Stimulated activated naive CD8-positive, alpha-beta T cell treated with anti-CD3 and anti-CD28 coated beads, Interleukin-15, amount 100 ng/mL, for 72 hours (primary cell): ENCODE measurements at places on chromosomes 2 and 18.

DNA sequence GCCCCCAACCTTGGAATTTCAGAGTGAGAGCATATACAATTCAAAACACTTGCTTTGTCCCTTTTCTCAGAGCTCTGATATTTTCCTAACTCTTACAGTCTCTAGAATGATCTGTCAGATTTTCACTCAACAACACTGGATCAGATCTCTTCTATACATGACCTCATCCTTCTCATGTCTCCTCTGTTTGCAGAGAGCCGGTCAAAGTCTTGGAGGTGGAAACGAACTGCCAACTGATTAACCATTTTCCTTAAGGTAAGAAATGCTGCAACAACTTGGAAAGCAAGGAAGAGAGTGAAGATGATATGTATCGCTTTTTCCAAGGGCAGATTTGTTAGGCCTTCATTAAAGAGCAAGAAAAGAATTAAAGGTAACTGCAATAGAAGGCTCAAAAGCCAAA lies 4.9 kb downstream of the TMEM17 start:
- DNase-seq: no peak

DNA sequence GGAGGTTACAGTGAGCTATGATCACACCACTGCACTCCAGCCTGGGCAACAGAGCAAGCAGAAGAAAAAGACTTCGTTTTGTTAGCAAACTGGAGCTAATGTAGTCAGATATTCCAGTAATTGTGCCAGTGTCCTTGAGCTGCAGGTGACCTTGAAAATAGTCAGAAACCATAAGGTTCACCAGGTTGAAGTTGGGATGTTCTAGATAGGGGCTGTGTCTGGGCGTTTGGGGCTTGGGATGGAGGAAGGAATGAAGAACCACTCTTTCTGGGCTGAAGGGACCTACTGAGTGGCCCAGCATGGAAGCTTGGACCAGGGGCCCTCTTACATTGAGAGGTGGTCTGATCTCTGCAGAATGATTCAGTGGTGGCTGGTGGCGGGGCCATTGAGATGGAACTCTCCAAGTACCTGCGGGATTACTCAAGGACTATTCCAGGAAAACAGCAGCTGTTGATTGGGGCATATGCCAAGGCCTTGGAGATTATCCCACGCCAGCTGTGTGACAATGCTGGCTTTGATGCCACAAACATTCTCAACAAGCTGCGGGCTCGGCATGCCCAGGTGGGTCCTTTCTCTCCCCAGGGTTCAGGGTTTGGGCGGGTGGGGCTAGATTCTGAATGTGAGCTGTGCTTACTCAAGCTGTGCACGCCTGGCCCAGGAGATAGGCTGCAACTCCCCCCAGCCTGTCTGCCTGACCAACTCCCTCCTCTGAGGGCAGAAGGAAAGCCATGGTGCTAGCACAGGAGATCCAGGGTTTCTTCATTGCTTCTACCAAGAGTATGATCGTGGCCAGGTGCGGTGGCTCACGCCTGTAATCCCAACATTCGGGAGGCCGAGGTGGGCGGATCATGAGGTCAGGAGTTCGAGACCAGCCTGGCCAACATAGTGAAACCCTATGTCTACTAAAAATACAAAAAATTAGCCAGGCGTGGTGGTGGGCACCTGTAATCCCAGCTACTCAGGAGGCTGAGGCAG lies 17.1 kb downstream of the CCT7 start:
- no peak for DNase-seq

DNA sequence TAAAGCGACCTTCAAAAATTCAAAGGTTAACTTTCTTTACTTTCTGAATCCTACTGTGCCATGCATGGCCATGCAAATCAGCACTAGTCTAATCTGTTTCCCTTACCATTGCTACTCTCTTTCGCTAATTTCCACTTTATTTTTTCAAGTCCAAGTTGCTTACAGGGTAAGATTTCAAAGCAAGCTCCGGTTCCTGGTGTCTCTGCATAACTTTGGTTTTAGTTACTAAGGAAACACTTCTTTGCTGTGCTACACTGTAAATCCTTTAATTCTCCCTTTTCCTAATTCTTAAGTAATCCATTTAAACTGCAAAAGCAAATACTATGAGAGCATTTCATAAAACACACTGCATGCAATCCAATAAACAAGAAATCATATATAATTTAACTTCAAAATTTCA lies 383.5 kb upstream of the LYPD1 start:
- DNase-seq: no peak

- DNase-seq: no peak
These were observed 343.5 kb upstream of the NT5C1B start for GRCh38 chr2:18932853-18933252.

DNA sequence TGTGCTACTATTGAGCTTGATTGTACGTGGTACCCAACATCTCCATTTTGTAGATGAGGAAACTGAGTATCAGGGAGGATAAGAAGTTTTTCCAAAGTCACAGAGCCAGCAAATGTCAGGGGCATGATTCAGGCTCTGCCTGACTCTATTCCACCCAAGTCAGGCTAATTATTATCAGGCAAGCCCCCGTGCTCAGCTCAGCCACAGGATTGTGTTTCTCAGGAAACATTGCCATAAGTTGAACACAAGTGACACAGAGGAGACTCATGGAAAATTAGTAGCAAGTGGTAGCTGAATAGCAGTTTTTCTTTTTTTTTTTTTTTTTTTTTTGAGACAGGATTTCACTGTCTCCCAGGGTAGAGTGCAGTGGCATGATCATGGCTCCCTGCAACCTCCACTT lies 260.5 kb downstream of the C1D start:
- DNase-seq: no peak

DNA sequence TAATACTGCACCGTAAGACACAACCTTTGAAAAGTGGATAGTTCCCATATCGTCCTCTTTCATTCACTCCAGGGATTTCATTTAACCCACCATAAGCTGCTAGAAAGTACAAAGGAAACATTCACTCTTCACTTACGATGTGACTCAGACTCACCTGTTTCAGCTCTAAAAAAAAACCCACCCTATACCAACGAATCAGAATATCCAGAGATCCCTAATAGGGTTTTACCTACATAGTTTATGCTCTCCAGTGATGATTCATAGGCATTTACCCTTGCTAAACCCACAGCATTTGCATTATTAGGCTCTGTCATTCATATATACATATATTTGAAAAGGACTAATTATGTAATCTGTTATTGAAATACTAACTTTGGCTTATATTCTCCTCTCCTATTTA lies 60.2 kb downstream of the PRPF40A start:
- DNase-seq: no peak

DNA sequence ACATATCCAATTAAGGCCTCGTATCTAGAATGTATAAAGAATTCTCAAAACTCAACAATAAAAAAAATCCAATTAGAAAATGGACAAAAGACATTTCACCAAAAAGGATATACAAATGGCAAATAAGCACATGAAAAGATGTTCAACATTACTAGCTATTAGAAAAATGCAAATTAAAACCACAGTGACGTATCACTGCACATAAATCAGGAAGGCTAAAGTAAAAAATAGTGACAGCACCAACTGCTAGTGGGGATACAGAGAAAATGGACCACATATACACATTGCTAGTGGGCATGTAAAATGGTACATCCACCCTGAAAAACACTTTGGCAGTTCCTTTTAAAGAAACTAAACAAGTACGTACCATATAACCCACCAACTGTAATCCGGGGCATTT lies 59.7 kb downstream of the SMAD4 start:
- no peak for DNase-seq

- peak; percentile 38 for DNase-seq
These were observed 119.8 kb downstream of the BCL2 start for GRCh38 chr18:63199743-63200241.

DNA sequence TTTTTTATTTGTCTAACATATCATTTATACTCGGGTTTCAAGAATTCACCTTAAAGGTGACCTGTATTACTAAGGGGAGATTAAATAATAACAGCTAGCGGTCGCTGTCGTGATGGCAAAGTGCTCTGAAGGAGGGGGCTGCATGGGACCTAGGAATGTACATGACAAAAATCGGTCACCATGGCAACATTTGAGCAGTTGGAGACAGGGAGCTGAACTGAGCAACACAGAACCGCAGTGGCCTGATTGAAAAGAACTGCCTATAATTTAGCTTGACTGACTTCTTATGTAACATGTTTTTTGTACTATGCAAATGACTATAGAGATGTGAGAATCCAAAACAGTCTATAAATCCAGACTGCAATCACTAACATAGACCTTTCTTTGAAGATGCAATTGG lies 34.3 kb upstream of the EPHA4 start:
- no peak for DNase-seq
